Activated CD4-positive, alpha-beta memory T cell treated with anti-CD3 and anti-CD28 coated beads for 36 hours (primary cell): ENCODE measurements at places on chromosomes 12 and 14.

DNA sequence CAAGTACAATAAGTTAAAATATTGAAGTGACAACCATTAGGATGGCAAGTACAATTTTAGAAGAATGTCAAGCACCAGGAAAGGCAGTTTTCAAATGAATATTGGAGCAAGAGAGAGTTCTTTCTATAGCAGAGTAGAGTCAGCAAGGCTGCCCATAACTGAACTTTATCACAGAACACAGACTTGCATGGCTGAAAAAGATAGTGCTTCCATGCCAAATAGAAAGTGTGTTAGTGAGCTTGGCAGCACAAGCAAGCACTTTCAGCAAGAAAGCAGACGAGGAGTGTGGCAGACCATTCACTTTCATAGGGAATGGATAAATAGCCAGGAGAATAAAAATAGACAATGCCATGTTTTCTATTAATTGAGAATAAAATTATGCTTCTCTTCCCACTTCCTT, 647.0 kb upstream of the MGAT4C start:
- no peak for DNase-seq

DNA sequence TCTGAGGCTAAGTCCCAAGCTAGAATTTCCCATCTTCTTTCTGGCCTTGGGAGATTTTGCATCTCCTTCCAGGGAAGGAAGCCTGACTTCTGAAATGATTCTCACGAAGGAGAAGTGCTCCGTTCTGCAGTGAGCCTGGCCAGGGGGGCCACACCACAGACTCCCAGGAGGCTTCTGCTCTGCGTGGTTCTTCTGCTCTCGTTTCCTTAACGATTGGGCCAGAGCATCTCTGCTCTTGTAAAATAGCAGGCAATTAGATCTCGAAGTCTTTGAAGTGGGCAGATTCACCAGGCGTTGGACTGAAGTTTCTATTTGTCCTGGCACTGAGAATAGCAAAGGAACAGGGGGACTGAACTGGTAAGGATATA, 6.7 kb upstream of the BATF start:
- DNase-seq, result no peak

DNA sequence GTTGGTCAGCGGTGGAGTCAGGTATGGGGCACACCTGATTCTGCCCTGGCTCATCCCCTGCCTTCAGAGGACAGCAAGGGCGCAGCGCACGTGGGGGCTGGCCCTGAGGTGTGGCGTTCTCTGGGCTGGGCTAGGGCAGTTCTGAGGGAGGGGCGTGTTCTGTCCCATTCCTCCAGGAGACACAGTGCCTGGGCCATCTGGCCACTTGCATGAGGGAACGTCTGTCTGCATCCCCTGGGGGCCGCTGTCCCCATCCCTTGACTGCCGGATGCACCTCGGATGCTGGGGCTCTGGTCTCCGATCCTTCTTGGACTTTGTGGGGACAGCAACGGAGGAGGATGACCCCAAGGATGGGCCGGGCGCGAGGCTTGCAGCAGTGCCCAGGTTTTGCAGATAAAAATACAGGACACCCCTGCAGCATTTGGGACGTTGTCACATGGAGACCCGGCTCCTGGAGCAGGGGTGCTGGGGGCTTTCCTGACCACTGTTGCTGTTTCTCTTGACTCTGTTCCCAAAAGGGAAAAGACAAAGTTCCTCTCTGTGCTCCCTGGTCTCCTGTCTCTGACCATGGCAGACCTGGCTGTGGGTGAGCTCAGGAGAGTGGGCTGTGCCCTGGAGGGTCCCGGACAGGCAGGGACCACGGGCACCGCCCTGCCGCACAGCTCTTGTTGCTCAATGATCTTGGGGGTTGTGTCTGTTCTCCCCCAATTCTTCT, 6.9 kb downstream of the MTA1 start:
- DNase-seq, result no peak

DNA sequence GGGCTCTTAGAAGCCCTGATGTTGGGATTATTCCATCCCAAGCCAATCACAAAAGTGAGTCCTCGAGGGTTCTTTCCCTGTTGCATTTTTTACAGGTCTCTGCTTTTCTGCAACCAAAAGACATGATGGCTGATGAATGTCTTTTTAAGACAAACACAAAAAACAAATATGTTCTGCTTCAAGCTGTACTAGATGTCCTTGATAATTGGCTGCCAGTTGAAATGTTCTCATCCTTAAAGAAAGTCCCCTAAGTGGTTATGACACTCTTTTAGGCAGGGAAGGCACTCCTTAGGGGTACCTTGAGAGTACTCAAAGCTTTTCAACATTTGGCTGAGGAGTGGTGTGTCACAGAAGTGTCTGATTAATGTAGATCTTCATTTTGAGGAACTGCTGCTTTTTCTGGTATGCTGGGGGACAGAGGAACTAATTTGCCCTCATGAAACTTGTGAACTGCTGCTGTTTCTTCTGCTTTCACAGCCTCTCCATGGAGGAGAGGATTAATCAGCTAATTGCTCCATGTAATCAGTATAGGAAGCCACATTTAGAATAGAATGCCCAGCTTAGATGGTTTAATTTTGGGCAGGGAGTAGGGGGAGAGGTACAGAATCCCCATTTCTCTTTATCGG, 22.8 kb upstream of the IGF1 start:
- DNase-seq, result no peak

GRCh38 chr14:52272375-52272774, 4.9 kb downstream of the PTGDR start:
- peak; percentile 18 for DNase-seq

GRCh38 chr14:101291390-101291789, 269.9 kb upstream of the DIO3 start:
- no peak for DNase-seq

DNA sequence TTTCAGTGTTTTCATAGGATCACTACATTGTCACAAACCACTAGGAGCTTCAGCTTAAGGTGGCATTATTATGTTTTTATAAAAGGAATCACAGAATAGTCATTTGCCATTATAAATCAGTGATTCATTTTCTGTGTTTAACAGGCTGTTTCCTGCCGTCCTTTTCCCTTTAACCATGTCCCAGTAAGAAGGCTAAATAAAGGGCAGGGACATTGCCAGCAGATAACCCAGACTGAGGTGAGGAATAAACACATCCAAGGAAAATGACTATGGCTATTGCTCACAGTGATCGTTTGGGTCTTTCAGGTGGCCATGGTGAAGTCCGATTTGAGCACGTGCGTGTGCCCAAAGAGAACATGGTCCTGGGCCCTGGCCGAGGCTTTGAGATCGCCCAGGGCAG, 17.9 kb upstream of the ALDH2 start:
- no peak for DNase-seq

GRCh38 chr12:109921982-109922381, 21.9 kb downstream of the TCHP start:
- no peak for DNase-seq

DNA sequence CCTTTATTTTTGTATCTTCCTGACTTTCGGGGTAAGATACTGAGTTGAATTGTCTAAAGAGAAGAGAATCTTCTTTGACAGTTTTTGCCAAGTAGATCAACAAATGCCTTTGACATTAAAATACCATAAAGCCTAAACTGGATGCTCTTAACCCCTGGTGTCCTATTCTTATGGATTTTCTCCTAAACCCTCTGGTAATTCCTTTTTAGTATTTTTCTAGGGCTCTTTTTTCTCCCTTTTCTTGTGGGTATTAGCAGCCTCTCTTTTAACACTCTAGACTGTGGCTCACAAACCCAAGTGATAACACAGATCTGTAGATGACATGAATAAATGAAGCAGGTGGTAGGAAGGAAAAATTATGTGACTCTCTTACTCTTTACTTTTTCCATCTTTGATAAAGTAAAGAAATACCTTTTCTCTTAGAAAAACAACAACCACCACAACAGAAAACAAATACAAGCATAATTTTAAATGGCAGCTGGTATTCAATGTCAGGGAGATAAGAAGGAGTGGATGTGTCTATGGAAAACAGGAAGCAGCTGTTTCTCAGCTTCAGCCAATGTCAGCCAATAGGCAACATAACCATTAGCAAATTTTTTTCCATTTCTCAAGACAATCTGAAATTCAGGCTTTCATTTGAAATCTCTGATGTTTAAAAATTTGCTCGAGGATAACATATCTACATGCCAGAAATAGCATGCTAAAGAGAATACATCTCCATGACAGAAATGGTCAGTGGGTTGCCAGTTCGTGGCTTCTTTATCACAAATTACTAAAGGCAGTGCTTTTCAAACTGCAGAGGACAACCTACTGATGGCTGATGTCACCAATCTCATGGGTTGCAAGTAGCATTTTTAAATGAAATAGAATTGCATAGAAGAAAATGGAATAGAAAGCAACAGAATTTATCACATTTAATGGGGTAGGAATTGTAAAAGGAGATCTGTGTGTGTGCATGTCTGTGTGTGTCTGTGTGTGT, 123.1 kb upstream of the KRR1 start:
- no peak for DNase-seq

- no peak for DNase-seq
Measured at GRCh38 chr14:97873291-97873690, 1076.1 kb downstream of the VRK1 start.

DNA sequence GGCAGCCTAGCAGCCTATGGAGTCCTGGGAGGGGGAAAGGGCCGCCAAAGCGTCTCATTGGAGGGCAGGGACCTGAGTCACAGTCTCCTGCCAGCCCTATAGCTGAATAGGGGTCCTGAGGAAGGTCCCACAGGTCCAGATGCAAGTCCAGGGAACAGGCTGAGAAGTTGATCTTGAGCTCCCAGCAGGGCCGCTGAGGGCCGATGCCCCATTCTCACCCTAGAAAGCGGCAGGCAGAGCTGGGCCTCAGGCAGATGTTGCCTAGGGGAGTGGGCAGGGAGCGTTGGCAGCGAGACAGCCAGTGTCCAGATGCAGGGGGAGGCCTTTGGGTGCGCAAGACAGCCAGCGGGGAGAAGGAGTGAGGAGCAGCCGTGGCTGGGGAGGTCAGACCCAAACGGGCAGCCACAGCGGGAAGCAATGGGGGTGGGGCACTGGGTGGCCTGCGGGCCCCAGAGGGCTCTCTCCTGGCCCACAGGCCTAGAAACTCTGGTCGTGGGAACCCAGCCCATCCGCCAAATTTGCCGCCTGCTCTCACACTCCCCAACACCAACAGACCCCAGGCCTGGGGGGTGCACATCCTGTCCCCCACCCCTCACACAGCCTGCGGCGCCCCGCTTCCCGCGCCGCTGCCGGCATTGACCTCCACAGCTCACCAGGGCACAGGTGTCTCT, 1.1 kb downstream of the HDAC7 start:
- peak; percentile 72 for DNase-seq

DNA sequence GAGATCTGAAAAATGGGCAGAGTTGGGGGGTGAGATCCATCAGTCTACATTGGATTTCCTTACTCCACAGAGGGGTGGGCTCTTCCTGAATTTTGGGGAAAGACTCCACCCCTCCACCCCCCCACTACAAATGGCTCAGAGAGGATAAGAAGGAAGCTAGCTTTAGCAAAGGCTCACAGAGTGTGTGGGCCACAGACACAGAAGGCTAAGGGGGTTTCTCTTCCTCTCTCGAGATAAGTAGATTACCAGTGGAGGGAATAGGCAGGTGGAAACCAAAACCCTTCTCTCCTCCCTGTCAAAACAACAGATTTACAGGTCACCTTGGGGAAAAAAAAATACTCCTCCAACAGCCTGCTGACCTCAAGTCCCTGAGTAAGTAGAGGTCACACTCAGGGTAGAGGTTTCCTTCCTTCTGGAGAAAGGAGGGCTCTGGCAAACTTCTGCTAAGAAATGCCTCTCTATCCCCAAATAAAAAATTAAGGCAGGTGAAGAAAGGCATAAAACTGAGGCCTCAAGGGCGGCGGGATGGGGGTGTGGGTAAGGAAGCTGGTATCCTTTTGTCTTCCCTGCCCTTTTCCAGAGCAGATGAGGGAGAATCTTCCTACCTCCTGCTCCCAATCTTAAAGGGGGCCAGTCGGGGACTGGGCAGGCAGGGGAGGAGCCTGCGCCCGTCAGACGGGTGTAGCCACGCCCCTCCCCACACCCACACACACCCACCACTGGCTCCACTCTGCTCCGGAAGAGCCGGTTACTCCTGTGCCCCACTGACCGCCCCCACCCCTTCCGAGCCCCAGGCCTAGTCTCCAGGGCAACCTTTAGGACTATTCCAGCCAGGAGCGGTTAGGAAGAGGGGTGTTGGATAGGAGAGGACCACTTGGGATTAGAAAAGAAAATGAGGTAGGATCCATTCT, 1.9 kb upstream of the BAZ2A start:
- peak; percentile 74 for DNase-seq

DNA sequence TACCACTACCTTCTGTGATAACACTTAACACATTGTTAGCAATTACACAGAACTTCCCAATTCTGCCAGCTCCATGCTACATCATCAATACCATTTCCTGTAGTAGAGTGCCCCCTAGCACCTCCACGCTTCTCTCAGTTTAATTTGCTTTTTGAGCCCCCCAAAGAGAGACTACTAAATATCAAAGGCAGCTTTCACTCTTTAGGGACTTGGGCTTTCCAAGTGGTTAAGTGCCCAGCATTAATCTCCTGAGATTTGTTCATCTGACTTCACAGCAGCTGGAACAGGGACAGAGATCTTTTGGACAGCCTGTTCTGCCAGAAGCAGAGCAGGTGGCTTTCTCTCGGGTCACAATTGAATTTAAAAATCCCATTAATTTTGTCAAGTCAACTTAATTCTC, 954.9 kb downstream of the DIO2 start:
- no peak for DNase-seq

GRCh38 chr12:52212701-52213563, 20.1 kb upstream of the KRT7 start:
- DNase-seq, result no peak

- DNase-seq, result no peak
Measured at GRCh38 chr12:105775343-105775742, 363.4 kb downstream of the NUAK1 start.

DNA sequence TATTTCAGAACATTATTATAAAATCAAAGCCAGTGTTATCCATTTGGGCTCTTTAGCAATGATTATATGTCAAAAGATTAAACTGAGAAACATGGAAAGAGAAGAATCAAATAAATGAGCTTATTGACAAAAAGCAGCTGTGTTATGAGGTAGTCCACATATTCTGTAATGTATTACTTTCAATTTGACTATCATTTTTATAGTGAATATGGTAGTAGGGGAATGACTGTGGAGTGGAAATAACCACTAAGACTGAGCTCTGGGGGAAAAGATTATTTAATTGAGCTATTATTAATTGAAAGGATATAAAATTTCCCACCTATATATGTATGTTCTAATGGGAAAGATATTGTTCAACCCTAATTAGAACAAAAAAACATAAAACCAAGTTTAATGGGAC, 381.3 kb downstream of the TMTC2 start:
- DNase-seq, result no peak

GRCh38 chr14:102315121-102315520, 4.4 kb upstream of the ZNF839 start:
- DNase-seq, result no peak

GRCh38 chr14:72594099-72594901, 299.6 kb downstream of the DPF3 start:
- DNase-seq, result peak; percentile 63

GRCh38 chr14:54778618-54779345, 123.8 kb downstream of the GCH1 start:
- no peak for DNase-seq
